ENCODE measurements at places on chromosomes 12 and 14.
A peak's percentile ranks its signal among the peaks of the same experiment; 100 is the strongest.

DNA sequence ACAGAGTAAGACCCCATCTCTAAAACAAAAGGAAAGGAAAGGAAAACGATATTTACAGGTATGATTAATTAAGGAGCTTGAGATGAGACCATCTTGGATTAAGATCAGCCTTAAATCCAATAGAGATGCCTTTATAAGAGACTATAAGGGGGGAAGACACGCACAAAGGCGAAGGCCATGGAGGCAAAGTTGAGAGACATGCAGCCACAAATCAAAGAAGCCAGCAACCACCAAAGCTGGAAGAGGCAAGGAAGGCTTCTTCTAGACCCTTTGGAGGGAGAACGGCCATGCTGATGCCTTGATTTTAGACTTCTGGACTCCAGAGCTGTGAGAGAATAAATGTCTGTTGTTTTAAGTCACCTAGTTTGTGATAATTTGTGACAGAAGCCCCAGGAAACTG lies 39.6 kb upstream of the MED13L start:
- no peak for DNase-seq

- peak; percentile 54 for DNase-seq
Observed at GRCh38 chr12:47819896-47820630, at the start of gene HDAC7. HDAC7 (minus strand) TSS chr12:47819903; CDS start chr12:47819785, 118 bp downstream.

- DNase-seq: no peak
Observed at GRCh38 chr14:67371247-67372148, 11.4 kb downstream of the EIF2S1 start.

- no peak for DNase-seq
Observed at GRCh38 chr12:128830505-128830893, 6.7 kb upstream of the SLC15A4 start.

GRCh38 chr12:3304436-3305165 lies 186.4 kb upstream of the PRMT8 start:
- DNase-seq: no peak

DNA sequence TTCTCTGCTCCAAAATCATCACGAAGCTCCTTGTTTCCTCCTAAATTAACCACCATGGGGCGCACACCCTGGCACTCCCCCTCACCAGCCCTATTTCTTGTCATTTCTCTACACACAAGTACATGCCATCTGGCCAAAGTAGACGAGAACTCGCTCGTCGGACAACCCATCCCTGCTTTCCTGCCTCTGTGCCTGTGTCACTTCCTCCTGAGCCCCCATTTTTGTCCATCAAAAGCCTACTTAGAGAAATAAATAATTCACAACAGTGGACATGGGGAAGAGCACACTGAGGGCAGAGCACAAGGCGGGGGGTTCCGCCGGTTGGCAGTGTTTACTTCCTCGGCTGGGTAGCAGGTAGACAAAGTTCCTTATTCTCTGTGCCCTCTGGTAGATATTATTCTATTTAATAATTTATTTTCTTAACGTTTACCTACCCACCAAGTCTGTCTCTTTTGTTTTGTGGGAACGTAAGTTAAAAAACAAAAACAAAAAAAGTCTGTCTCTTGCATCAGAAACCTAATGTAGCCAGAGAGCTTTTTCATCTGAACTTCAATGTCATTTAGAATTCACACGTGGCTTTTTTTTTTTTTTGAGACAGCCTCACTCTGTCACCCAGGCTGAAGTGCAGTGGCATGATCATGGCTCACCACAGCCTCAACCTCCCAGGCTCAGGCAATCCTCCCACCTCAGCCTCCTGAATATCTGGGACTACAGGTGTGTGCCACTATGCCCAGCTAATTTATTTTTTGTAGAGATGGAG lies 6.0 kb downstream of the VPS37B start:
- no peak for DNase-seq

DNA sequence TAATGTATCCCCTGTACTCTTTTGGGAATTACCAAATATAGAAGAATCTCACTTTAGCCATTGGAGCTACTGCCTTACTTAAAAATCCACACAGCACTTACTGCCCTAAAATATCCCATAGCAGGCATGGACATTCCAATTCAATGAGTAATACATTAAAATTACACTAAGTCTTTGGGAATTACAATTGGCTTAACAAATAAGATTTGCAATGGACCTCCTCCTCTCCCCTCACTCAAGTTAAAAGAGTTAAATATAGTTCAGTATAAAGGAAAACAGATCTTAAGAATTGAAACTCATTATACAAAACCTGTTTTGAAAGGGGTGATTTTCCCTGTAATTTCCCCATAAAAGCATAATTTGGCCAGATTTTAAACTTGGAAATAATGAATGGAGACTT lies 477.1 kb downstream of the SLC16A7 start:
- DNase-seq: no peak
